ENCODE measurements at places on chromosomes 1 and 21.

GRCh38 chr1:81703756-81704463 lies 96.8 kb upstream of the ADGRL2 start:
- no peak for DNase-seq

DNA sequence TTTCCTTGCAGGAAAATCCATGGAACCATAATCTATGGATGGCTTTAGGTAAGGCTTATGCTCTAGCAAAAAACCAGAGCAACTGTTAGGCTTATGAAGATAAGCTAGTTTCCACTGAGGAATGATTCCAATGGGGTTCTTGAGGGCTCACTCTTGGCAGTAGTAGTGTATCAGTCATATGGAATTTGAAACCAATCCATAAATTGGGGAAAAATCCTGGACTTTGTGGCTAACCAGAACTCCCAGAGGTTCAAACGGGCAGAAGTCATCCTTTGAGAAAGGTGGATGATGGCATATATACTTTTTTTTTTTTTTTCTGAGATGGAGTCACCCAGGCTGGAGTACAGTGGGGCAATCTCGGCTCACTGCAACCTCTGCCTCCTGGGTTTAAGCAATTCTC lies 54.2 kb upstream of the ATF3 start:
- no peak for DNase-seq

GRCh38 chr21:38968887-38969543 lies 163.3 kb downstream of the ETS2 start:
- DNase-seq: no peak

- DNase-seq: no peak
Measured at GRCh38 chr1:161074676-161075368, 5.1 kb upstream of the ARHGAP30 start.

DNA sequence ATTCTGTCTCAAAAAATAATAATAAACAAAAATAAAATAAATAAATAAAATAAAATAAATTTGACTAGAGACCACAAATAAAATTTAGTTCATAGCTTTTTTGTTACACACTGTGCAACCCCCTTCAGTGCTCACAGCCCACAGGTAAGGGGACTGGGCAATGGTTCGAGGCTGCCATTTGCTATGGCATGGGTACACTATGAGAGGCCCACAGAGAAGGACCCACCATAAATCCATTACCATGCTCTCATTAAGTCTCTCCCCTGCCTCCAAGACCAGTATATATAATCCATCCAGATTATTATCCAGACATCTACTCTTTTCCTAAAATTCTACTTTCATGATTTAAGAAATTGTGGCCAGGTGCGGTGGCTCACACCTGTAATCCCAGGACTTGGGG lies 8.7 kb upstream of the RIT1 start:
- DNase-seq: no peak

DNA sequence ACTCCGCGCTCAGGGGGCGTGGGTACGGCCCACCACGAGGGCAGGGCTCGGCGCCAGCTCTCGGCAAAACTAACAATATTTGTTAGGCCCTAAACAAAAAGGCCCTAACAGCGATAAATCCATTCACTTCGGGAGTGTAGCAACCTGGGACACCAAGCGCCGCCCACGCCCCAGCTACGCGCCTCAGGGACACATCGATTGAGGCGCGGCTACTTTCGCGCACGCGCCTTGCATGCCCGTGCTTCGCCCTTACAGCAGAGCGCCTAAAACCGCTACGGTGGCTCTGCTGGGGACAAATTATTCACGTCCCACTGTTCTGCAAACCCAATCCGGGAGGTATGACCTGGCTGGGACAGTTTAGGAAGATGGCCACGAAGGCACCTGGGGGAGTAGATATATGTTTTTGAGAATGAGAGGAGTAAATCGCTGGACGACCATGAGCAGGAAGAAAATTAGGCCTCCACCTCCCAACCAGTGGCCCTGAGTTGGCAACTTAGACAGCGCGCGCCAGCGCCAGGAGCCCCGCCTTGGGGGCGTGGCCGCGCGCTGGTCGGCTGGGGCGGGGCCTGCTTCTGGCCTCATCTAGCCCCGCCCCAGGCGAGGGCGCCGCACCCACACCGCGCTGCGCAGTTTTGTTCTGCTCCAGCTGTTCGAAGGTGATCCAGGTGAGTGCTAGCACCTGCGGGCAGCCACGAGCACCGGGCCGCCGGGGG lies at the start of gene MGST3:
MGST3 (plus strand) TSS at position 606 of the 713 bp plus-strand sequence. CDS start 18,614 bp downstream, outside the sequence.
- DNase-seq: peak; percentile 85

DNA sequence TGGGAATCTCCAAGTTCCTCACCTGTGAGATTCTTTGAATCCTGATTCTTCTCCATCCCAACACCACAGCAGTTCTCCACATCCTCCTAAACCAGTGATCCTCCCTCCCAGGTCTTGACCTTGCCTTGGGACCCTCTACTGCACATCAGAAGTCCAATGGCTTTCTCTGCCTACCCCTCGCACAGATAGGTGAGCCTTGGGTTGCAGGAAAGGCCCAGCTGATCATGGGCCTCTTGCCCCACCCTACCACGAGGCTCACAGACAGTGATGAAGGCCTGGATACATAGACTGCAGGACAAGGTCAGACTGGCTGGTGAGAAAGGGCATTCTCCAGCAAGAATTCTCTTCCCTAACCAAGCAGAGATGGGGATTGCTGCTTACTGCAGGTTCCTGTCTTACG lies 825 bp downstream of the FABP3 start:
- no peak for DNase-seq

DNA sequence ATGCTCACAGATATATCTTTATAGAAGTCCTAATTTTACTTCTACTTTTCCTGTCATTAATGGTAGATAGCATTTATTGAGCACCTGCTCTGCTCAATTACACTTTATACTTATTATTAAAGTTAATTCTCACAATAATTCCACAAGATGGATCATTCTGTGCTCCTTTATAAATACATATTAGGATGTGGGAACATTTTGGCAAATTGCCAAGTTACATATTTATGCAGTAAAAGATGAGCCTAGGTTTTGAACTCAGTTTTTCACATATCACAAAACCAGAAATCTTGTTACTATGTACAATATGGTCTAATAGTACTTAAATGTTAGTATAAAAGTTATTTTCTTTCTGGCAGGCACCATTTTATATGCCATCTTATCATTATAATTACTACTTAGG lies 895.0 kb upstream of the B3GALT2 start:
- DNase-seq: no peak

GRCh38 chr1:33408093-33408436 lies 22.8 kb downstream of the PHC2 start:
- DNase-seq: no peak

- DNase-seq: peak; percentile 65
Measured at GRCh38 chr1:205658943-205659581, 21.2 kb downstream of the SLC45A3 start.

DNA sequence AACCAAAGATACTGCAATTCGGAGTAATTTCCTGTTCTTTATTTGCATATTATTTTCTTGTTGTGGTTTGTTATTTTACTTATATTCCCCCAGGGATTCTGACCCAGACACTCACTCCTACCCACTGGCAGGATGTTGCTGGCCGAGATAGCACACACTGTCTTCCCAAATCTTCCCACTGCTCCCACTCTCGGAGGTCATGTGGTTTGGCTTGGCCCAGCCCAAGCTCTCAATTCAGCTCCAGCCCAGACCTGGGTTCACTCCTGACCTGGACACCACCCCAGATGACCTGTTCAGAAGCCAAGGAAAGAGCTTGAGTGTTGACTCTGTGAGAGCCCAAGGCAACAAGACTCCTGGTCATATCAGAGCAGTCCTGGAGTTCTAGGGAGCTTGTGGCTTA lies 1.2 kb upstream of the FAM43B start:
- DNase-seq: no peak

GRCh38 chr1:26045722-26046245 lies at the start of gene SLC30A2:
Gene SLC30A2, minus strand, starts transcription at chr1:26046118. Its CDS starts 222 bp downstream, at chr1:26045896.
- no peak for DNase-seq

GRCh38 chr1:173887627-173888026 lies 19.4 kb downstream of the ZBTB37 start:
- DNase-seq: no peak

- DNase-seq: no peak
Measured at GRCh38 chr1:244937099-244937498, 72.8 kb upstream of the HNRNPU start.

DNA sequence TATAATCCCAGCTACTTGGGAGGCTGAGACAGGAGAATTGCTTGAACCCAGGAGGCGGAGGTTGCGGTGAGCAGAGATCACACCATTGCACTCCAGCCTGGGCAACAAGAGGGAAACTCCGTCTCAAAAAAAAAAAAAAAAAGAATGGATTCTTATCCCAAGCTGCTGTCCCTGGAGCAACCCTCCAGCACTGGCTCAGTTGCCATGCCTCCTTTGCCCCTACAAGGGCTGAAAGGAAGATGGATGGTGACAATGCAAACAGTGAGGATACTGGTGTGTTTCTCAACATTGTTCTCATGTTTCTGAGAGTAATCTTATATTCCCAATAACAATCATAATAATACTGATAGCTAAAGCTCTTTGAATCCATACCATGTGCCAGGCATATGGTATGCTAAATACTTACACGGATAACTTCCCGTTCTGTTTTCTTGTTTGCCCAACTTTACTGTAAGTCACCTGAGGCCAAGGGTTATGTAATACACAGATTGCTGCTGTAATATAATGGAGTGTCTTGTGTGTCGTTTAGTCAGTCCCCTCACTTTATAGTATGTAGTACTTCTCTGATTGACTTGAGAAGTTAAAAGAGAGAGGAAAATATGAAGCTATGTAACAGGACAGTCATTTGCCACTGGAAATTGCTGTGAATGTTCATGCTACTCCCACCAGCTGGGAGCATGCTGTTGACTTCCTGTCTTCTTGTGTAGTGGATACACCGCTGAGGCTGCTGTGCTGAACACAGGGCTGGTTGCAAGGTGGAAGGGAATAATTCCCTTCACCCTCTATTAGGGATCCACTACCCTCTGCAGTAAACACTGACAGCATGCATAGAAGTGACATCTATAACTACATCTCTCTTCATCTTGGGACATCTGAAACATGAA lies 153.6 kb downstream of the CNIH3 start:
- no peak for DNase-seq

GRCh38 chr21:18812308-18812707 lies 408.7 kb upstream of the TMPRSS15 start:
- DNase-seq: no peak

Data from CD8-positive, alpha-beta memory T cell (primary cell).